ENCODE measurements at places on chromosomes 1 and 21.
A peak's percentile ranks its signal among the peaks of the same experiment; 100 is the strongest.

- no peaks in the 10 kb centered on the region for H3K36me3 ChIP-seq
- H3K4me1 ChIP-seq = no peaks in the 10 kb centered on the region
- no peak for DNase-seq
- no peak overlapping the region for H3K4me3 ChIP-seq
- no peak overlapping the region for H3K27ac ChIP-seq
Observed at GRCh38 chr1:12798911-12799310, 7.7 kb downstream of the PRAMEF1 start.

DNA sequence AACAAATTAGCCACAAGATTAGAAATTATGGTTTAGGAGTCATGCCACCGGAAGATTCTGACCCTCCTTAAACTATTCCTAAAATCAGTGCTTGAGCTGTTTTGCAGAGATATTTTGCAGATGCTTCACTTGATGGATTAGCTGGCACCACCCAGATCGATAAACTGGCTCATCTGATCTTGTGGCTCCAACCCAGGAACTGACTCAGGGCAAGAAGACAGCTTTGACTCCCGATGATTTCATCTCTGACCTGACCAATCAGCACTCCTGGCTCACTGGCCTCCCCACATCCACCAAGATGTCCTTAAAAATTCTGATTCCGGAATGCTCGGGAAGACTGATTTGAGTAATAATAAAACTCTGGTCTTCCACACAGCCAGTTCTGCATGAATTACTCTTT lies 221.6 kb downstream of the RHOU start:
- no peak for DNase-seq
- no peak overlapping the region for H3K4me3 ChIP-seq
- H3K27me3 ChIP-seq = no peaks in the 10 kb centered on the region

DNA sequence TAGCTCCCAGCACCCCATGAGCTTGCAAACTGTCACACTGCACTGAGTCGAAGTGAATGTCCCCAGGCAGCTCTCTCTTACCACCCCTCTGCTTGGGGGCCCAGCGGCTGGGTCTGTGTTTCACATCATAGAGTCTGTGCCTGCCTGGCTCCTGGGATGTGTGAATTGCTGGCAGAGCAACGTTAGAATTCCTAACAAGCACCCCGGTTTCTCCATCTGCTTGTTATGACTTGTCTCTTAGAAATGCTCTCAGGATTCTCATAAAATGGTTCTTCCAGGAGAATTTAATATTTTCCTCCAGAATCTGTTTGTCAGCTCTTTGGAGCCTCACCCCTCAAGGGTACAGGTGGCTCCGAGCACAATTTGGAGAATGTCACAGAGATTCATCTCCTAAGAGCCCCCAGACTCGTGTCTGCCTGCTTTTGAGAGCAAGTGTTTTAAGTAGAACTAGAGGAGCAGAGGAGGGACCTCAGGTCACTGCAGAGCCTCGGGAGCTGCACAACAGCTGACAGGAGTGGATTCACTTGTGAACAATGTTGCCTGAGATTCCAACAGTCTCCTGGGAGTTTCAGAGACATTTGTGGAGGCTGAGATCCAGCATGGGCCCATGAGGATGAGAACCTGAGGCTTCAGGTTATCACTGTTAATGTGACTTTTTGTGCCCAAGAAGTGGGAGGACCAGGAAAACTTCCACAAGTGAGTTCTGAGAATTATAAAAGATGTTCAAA lies 131.5 kb downstream of the KCNJ6 start:
- no peak for DNase-seq
- no peaks in the 10 kb centered on the region for H3K36me3 ChIP-seq
- H3K27me3 ChIP-seq = no peaks in the 10 kb centered on the region
- H3K4me1 ChIP-seq = no peaks in the 10 kb centered on the region

GRCh38 chr1:193131266-193131860 lies 9.5 kb downstream of the CDC73 start:
- DNase-seq = no peak
- no peaks in the 10 kb centered on the region for H3K27me3 ChIP-seq
- H3K36me3 ChIP-seq = peaks cover 54% of the 10 kb centered on the region
- no peak overlapping the region for H3K4me3 ChIP-seq
- no peak overlapping the region for H3K27ac ChIP-seq

- H3K27ac ChIP-seq = no peak overlapping the region
- no peak overlapping the region for H3K4me3 ChIP-seq
- H3K27me3 ChIP-seq = peaks cover 11% of the 10 kb centered on the region
- no peaks in the 10 kb centered on the region for H3K36me3 ChIP-seq
- DNase-seq = no peak
- H3K4me1 ChIP-seq = no peaks in the 10 kb centered on the region
Observed at GRCh38 chr1:44539991-44540730, 134.1 kb downstream of the TMEM53 start.

DNA sequence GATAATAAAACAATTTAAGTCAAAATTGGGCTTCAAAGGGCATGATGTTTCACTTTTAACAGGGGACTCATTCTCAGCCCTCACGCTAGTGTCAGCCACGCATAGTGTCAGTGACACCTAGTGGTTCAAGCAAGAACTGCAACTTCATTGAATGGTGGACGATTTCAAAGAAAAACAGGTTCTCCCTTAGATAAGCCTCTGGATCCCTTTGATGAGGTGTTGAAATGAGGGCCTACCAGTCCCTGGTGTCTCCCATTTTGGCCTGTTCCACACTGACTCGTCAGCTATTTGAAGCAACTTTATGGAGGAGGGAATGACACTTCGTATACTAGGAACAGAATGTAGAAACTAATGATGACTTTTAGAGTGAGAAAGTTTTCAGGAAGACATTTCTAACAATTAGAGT lies 56.2 kb downstream of the FCRL5 start:
- H3K36me3 ChIP-seq = no peaks in the 10 kb centered on the region
- H3K4me3 ChIP-seq = no peak overlapping the region
- H3K27ac ChIP-seq = no peak overlapping the region
- H3K27me3 ChIP-seq = peaks cover 9% of the 10 kb centered on the region
- no peak for DNase-seq

- no peaks in the 10 kb centered on the region for H3K36me3 ChIP-seq
- H3K4me3 ChIP-seq = no peak overlapping the region
- H3K27me3 ChIP-seq = no peaks in the 10 kb centered on the region
- no peaks in the 10 kb centered on the region for H3K4me1 ChIP-seq
- H3K27ac ChIP-seq = no peak overlapping the region
Observed at GRCh38 chr1:170521818-170522217, 10.1 kb upstream of the GORAB start.

DNA sequence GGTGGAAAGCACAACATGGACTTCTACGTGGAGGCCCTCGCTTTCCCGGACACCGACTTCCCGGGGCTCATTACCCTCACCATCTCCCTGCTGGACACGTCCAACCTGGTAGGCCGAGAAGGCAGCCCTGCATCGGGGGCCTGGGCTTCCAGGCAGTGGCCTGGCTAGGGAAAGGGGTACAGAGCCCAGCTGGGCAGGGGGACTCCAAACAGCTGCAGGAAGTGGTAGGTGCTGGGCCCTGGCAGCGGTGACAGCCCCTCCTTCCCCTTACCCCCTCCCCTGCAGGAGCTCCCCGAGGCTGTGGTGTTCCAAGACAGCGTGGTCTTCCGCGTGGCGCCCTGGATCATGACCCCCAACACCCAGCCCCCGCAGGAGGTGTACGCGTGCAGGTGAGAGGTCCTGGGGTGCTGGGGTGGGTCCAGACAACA lies 30.0 kb upstream of the PADI6 start:
- peak; percentile 54 for DNase-seq
- H3K36me3 ChIP-seq = no peaks in the 10 kb centered on the region
- H3K27me3 ChIP-seq = peaks cover 6% of the 10 kb centered on the region

DNA sequence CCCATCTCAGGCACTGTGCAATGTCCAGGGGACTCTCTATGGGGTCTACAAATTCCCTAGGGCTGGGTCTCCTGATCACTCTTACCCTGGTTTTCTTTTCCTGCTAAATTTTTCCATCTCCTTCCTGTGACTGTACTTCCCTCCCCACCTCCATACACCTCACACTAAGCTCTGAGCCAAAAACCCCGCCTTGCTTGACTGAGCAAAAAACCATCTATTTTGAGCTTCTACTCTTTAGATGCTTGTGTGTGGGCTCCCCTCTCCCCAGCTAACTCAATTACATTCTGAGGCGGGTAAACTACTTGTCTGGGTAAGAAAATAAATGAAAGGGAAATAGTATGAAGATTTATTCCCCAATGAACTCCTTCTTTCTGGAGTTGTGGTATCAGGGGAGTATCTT lies 187.9 kb downstream of the PTPRU start:
- no peak overlapping the region for H3K4me3 ChIP-seq
- no peaks in the 10 kb centered on the region for H3K4me1 ChIP-seq
- DNase-seq = no peak
- H3K27me3 ChIP-seq = no peaks in the 10 kb centered on the region

Data from upper lobe of right lung (tissue), 1 donor.